ENCODE measurements at places on chromosomes 11 and 22.
A peak's percentile ranks its signal among the peaks of the same experiment; 100 is the strongest.

- DNase-seq: no peak
Observed at GRCh38 chr22:42229455-42230149, 40.9 kb downstream of the TCF20 start.

GRCh38 chr11:121321614-121322243 is 29.2 kb downstream of the SC5D start:
- peak; percentile 67 for DNase-seq

GRCh38 chr11:61290905-61291690 is 4.0 kb downstream of the VWCE start:
- no peak for DNase-seq

DNA sequence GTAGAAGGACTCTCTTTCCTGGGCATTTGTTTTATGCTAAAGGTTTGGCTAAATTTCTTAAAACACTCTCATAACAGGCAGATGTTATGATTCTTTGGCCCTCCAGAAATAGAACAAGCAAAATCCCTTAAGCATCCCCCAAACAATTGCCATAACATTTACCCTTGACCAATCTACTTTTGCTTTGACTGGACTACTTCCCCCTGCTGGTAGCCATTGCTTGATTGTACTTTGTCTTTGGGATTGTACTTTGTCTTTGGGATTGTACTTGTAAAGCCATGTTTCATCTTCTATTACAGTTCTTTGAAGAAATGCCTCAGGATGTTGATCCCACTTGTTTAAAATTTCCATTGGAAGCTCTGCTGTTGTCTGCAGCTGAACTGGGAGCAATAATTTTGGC is 53.3 kb upstream of the GLYAT start:
- DNase-seq: no peak

GRCh38 chr22:46972256-46972655 is 209.8 kb downstream of the TBC1D22A start:
- no peak for DNase-seq

DNA sequence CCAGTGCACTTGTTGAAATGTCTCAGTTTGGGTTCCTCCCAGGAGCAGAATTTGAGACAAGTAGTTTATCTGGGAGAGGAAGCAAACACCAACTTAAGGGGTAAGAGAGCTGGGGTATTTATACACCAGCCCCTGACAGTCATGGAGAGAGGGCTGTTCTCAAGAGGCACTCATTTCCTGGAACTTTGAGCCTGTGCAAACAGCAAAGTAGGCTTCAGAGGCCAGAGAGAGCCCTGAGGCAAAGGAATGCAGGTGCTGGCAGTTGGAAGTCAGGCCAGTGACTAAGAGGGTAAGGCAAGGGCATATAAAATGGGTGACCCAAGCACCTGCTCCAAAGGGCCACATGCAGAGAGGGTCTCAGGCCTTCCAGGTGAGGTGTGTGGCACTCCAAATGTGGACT is 16.1 kb downstream of the MS4A18 start:
- DNase-seq: no peak

GRCh38 chr22:50490531-50491308 is 4.1 kb downstream of the MIOX start:
- no peak for DNase-seq

DNA sequence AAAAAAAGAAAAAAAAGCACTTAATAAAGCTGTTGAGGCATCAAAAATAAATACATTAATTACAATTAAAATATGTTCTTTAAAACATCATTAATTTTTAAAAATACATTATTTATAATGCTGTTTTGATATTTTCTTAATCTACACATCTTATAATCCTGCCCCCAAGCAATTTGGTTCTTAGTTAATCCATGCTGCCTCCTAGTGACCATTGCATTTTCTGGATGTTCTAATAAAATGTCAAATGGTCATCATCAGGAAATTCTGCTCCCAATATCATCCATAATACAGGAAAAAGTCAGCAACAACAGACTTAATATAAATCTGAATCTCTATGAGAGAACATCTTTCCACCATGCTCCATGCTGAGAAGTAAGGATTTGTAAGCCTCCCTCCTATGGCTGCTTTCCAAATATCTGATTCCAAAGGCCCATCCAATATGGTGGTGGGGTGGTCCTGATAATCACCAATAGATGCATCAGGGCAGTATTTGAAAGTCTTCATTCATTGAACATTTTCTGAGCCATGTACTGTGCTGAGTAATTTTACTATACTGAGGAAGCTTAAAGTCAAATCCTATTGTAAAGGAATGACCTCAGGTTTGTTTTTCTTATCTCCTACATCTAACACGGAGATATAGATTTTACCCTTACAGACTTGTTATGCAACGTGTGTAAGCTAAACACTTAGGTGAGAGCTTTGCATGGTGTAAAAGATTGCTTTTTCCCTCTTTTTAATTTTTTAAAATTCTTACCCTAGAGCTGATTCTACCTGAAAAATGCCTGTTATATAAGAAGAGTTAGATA is 124.7 kb upstream of the BMAL1 start:
- DNase-seq: no peak

DNA sequence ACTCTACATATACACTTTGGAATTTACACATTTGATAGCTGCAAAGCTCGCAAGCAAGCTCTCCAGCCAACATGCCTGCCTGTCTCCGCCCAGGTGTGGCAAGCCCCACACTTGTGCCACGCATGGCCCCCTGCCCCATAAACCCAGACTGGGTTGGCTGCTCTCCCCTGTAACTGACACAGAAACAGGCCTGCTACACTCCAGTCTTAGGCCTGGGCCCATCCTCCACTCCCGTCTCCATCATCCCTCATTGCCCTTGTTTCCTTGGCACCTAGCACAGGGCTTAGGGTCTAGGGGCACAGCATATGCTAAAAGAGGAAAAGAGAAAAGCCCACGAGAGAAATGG is 41.4 kb downstream of the PACSIN2 start:
- DNase-seq: no peak

DNA sequence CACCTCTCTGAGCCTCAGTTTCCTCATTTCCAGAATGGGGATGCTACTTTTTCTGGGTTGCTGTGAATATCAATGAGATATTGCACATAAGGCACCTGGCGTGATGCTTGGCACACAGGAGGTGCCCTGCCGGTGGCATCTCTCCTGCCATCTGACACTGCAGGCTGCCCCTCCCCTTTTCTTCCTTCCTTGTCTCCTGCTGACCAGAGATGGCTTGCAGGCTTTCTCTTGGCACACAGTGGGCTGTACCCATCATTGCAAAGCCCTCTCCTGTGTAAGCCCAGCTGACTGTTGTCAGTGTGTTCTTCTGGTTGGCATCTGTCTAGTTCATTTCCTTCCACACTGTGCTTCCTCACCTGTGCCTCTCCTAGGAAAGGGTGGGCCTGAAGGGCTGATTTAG is 91.7 kb downstream of the MYO18B start:
- no peak for DNase-seq

DNA sequence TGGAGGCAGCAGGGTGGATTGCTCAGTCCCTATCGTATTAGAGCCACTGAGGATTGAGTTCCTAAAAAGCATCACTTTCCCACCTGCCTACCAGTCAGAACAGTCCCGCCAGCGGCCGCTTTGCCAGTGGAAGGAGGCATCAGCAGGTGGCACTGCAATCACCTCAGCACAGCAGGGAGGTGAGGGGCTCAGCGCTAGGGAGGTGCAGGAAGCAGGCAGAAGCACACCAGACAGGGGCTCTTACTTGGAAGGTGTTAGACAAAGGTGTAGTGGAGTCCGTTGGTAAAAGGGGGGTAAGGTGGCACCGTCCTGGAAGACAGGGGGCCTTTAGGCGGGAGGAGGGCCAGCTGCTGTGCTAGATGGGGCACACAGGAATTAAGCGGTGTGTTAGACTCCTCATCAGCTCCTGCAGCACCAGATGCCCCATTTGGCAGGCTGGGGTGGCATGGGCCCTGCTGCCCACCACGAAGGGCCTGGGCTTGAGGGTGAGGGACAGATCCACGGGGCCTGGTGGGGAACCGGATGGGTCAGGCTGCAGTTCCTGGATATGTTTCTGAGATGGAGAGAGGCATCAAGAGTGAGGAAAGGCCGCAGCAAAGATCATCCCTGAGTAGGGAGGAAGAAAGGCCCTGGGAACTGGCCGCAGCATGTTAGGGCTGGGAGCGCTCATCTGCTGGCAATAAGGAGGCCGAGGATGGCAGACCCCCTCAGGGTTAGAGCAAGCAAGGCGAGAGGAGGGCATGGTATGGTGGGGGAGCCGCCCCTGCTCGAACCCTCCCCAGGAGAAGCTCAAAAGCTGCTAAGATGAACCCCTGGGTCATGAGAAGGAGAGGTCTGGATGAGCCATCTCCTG is 42.5 kb downstream of the C11orf58 start:
- DNase-seq: no peak

- peak; percentile 96 for DNase-seq
Observed at GRCh38 chr11:31106326-31106725, 263.2 kb downstream of the DCDC1 start.

- DNase-seq: no peak
Observed at GRCh38 chr11:19727246-19727645, 14.6 kb downstream of the NAV2 start.

Data from WERI-Rb-1 (cell line).